ENCODE measurements at places on chromosomes 2 and 18. TPM values are rescaled to one million over a fixed set of nuclear protein-coding genes. Genes with fewer than 3 reads are reported as not detected.

- no peak for DNase-seq
These were observed 4.8 kb downstream of the GCFC2 start for GRCh38 chr2:75705921-75706320.

- DNase-seq, result no peak
These were observed 565.3 kb upstream of the CRIM1 start for GRCh38 chr2:35790292-35790691.

DNA sequence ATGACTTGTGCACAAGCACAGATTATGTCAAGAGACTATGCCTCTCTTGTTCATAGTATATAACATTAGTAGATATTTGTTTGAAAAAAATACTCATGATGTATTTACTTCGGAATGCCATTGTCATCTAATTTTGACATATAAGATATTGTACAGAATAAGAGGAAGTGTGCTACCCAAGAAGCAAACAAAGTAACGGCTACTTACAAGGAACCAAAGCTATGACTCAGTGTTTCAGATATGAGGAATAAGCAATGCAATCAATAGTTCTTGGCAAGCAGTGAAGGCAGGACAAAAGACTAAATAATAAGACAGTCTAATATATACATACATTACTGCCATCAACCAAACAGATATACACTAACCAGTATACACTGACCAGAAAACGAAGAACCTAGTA is 256.3 kb downstream of the CCDC178 start:
- no peak for DNase-seq

- DNase-seq, result no peak
These were observed 151.8 kb downstream of the ST6GAL2 start for GRCh38 chr2:106734165-106734564.

- peak; percentile 18 for DNase-seq
These were observed 142.9 kb upstream of the FIGN start for GRCh38 chr2:163878718-163879117.

GRCh38 chr2:127110985-127111384 is 4.0 kb upstream of the BIN1 start:
- DNase-seq, result no peak

The TDRD15 gene
- total RNA-seq, result not detected

- no peak for DNase-seq
These were observed 61.3 kb downstream of the CYBRD1 start for GRCh38 chr2:171583566-171583965.

The TAF1B gene
- 26.9 TPM for total RNA-seq

The DNAH7 gene
- total RNA-seq, result 0.06 TPM

DNA sequence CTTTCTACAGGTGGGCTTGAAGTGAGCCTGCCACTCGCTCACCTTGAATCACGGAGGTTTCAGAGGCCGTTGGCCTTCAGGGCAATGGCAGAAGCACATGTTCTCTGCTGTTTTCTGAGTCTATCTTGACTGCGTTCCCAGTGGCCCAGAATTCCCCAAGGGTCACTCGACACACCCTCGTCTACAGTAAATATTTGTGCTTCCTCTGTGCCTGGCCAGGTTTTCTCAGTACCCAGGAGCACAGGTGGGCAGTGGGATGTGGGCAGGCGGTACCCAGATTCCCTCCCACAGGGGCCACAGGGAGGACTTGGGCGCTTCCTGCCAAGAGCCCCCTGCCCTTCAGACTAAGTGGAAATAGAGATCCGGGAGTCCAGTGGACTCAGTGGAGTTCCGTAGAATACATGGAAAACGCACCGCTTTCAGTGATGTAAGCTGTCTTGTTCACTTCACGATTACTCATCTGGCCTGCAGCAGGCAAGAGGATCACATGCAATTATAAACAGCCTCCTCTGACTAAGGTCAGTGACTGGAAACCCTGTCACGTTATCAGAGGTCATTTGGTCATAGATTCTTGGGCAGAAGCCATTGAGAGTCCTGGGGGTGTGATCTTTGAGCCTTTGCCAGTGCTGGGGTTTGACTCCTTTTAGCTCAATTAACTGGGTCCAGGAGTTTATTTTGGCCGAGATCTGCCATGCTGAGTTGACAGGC is 179.8 kb downstream of the NEDD4L start:
- DNase-seq, result peak; percentile 92

DNA sequence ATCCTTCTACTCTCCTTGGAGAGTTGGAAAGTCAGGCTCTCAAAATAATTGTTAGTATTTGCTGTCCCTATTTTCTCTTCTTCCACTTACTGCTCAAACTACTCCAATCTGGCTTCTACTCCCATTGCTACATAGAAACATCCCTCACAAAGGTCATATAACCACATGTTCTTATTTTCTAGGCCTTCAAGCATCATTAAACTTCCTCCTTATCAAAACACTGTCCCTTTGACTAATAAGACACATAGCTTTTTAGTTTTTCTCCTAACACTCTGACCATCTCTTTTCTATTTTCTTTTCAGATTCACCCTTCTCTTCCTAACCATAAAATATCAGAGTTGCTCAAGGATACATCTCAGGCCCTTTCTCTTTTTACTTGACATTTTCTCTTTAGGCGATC is 148.3 kb downstream of the MBD2 start:
- no peak for DNase-seq

DNA sequence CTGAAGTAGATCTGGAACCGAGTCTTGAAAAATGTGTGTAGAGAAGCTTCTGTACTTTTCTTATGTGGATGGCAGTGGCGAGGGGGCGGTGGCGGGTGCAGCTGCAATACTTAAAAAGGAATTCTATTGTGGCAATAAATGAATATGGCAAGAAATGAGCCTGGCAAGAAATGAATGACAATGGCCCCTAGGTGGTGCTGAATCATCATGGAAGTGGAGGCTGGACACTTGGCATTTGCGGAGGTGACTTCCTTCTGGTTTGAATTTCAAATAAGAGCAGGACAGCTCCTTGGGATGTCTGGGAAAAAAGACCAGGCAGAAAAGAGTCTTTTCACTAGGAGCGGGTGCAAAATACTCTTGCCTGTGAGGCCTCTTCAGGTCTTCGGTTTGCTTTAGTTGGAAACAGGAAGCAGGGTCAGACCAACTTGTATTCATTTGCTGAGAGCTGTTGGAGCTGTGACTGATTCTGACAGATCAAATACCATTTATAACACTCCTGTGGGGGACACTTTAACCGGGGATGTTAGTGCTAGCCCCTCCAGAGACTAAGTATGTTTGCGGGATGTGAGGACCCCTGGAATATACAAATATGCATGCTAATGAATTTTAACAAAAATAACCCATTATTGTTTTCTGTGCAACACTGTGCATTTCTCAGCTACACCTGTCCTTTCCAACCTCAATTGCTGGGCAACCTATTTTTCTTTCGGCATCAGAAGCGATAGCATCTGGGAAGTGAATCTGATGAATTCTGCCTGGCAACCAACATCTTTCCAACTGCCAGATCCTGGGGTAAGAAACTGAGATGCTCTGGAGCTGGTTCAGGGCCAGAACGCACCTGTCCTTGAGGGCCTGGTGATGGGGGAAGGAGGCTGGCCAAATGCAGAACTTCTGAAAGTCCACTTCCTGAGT is 35.4 kb downstream of the FASTKD2 start:
- peak; percentile 73 for DNase-seq

DNA sequence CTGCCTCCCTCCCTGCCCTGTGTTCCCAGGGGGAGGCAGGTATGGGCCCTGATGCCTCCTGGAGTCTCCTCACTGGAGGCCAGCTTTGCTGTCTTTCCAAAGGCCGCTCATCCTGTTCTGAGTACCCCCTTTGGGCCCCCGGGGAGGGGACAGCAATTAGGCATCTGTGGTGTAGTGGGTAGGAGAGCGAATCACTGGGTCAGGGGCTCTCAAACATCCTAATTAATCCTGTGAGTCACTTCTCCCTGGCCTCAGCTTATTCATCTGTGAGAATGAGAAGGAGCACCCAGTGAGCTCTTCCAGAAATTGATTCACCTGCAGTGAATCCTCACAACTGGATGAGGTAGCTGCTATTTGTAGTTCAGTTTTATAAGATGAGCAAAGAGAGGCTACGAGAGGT is 16.4 kb downstream of the TET3 start:
- DNase-seq, result peak; percentile 64

DNA sequence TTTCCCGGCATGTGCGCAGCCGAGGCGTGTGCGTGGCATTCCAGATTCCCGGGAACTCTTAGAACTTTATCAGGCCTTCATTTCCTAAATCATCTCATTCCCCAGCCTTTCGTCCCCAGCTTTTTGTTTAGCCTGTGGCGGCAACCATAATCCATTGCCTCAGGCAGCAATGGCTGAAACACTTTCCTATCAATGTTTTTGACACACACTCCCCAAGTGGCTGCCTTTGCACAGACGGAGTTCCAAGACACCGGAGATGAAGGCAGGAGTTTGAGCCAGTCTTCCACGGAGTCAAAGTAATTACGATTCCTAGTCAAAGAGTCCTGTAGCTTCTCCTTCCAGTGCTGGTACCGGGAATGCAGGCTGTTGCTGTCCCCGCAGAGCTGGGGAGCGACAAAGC is 64.8 kb downstream of the KCNG2 start:
- no peak for DNase-seq

DNA sequence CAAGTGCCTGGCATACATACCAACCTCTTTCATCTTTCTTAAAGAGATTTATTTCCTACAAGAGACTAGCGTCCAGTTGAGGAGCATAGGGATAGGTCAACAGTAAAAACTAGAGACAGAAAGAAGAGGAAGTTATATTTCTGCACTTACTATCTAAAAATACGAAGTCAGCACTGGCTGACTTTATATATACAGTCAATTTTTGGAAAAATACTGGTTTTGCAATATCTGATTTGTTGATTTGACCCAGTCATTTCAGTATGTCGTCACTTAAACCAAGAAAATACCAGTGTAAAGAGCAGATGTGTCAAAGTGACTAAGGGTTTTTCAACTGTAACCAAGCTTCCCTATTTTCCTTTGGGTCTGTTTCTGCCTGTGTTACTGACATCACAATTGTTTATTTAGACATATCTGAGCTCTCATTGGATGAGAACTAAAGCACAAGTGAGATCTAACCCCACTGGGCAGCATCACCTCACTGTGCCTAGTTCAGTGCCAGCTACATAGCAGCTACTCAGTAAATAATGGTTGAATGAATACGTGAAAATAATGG is 23.0 kb downstream of the CYTIP start:
- DNase-seq, result peak; percentile 7

- DNase-seq, result no peak
These were observed 51.0 kb upstream of the KCNG2 start for GRCh38 chr18:79746730-79747129.

The IL36B gene
- total RNA-seq, result not detected

DNA sequence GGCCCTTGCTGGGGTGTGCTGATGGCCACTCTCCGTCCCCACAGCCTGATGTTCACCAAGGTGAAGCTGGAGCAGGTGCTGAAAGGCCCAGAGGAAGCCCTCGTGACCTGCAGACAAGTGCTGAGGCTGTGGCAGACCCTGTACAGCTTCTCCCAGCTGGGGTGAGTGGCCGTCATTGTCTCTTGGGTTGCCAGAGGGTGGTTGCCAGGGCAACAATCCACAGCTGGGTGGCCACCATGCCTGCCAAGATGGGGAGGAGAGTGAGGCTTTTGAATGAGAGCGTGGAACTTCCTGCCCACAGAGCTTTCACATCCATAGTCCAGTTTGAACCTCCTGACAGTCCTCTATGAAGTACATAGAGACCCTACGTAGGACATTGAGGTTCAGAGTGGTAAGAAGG is 108.8 kb downstream of the STPG4 start:
- DNase-seq, result no peak

All from HT1080 (cell line).